ENCODE measurements at places on chromosomes 4 and X.

DNA sequence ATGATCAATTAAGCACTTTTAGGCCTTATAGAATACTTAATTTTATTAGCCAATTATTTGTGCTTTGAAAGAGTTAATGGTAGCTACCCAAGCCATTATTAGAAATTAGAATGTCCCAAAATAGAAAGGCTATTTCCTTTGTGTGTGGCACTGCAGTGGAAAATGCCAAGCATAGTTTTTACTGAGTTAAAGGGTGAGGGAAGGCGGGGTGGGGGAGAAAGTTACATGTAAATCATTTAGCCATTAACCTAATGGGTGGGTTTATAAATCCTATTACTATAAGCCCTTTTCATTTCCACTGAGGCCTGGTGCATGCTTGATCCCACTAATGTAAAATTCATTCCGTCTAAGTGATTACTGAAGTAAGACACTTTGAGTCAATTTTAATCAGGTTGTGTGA, 105.8 kb downstream of the POLA1 start:
- DNase-seq: no peak

- no peak for DNase-seq
These were observed 13.0 kb upstream of the LEF1 start for GRCh38 chr4:108181704-108182103.

DNA sequence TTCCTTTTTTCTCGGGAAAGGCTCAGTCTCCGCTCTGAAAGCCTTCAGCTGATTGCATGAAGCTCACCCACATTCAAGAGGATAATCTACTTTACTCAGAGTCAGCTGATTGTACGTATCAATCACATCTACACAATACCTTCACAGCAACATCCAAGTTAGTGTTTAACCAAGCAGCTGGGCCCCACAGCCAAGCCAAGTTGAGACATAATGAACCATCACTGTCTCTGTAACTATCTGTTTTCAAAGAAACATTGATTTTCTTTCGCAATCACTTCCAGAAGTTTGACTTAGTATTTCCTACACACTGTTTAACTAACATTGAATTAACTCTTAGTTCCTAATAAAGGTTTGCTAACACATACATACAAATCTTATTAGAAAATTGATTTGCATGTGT, 40.3 kb downstream of the RWDD4 start:
- DNase-seq: no peak

DNA sequence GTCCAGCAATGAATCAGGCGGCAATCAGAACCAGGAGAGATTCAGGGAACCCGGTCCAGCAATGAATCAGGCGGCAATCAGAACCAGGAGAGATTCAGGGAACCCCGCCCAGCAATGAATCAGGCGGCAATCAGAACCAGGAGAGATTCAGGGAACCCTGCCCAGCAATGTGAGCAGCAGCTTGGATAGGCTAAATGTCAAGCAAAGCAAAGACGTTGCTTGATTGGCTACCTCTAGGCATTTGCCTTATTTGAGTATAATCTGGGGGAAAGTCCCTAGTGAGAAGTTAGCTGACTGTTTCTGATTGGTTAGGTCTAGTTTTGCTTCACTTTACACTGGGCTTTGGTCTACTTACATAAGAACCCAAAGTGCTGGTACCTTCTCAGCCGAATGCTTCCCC, 1212.2 kb upstream of the TENM3 start:
- DNase-seq: no peak

- DNase-seq: no peak
These were observed 85.9 kb upstream of the FAM47A start for GRCh38 chrX:34218063-34218462.

DNA sequence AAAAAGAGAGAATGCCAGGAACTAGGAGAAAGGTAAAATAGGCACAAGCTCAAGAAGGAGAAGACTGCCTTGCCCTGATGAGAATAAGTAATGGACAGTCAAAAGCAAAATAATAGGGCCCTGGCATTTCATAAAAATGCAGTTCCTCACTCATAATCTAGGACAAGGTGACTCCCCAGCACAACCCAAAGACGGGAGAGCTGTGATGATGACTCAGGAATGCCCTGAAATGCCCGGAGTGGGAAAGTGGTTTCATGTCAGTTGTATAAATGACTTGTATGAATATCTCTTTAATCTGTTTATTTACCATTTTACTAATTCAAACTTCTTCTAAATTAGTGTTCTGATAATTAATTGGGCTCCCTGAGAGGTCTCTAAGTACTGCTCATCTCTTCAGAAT, 28.8 kb upstream of the SETD7 start:
- DNase-seq: no peak

DNA sequence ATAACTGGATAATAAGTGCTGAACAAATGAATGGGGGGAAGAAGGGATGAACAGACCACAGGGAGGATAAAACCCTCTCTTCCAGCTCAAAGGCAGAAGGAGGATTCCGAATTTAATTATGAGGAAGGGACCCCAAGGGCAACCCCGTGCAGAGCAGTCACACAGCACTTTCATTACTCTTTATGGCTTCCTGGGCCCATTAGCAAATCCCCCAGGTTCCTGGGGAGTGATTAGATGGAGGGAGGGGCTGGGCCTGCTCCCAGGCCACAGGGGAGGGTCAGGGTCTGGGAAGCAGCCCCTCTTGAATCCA, 67.1 kb downstream of the PPP2R2C start:
- no peak for DNase-seq

DNA sequence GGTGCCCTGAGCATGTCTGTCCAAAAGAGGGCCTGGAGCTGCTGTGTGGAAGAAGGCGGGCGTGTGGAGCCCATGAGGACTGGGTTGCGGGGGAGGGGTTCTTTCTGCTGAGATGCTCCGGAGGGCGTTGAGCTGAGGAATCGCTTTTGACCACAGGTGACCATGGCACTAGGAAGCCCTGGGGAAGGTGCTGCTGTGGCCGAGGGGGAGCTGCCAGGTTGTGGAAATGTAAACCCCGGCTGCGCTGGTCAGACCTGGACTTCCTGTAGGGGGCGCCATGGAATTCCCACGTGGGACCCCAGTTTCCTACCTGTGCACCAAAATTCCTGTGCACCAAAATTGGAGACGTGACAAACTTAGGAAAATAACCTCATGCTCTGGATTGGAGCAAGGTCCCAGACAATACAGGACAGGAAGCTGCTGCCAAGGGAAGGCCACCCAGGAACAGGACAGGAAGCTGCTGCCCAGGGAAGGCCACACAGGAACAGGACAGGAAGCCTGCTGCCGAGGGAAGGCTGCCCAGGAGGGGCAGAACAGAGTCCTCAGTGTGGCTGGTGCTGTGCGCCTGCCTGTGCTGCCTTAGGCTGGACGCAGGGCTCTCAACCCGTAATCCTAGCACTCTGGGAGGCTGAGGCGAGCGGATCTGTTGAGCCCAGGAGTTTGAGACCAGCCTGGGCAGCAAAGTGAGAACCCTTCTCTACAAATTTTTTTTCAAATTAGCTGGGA, 28.4 kb upstream of the UVSSA start:
- DNase-seq: peak; percentile 28

- DNase-seq: no peak
These were observed 178.6 kb upstream of the TBL1X start for GRCh38 chrX:9286234-9286633.

GRCh38 chr4:135267148-135267865, 1065.7 kb upstream of the PABPC4L start:
- no peak for DNase-seq

DNA sequence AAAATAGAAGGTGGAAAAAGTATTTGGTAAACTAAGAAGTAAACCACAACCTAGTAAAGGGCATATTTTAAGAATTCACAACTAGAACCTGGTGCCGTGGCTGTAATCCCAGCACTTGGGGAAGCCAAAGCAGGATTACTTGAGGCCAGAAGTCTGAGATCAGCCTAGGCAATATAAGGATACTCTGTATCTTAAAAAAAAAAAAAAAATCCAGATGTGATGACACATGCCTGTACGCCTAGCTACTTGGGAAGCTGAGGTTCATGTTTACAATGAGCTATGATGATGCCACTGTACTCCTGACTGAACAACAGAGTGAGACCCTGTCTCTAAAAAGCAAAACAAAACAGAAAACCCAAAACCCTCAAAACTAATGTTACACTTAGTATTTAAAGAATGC, 294.9 kb upstream of the ZCCHC13 start:
- DNase-seq: no peak

DNA sequence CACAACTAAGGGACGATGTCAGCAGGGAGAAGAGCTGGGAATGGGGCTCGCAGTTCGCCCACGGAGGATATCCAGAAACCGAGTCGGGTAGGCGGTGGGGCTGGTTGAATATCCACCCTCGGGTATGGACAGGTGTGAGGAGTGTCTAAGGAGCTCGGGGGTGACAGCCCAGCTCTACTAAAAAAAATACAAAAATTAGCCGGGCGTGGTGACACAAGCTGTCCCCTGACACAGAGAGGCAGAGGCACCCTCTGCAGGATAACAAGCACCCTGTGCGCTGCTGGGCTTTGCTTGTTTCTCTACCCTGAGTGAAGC, 12.2 kb upstream of the ASMTL start:
- no peak for DNase-seq

DNA sequence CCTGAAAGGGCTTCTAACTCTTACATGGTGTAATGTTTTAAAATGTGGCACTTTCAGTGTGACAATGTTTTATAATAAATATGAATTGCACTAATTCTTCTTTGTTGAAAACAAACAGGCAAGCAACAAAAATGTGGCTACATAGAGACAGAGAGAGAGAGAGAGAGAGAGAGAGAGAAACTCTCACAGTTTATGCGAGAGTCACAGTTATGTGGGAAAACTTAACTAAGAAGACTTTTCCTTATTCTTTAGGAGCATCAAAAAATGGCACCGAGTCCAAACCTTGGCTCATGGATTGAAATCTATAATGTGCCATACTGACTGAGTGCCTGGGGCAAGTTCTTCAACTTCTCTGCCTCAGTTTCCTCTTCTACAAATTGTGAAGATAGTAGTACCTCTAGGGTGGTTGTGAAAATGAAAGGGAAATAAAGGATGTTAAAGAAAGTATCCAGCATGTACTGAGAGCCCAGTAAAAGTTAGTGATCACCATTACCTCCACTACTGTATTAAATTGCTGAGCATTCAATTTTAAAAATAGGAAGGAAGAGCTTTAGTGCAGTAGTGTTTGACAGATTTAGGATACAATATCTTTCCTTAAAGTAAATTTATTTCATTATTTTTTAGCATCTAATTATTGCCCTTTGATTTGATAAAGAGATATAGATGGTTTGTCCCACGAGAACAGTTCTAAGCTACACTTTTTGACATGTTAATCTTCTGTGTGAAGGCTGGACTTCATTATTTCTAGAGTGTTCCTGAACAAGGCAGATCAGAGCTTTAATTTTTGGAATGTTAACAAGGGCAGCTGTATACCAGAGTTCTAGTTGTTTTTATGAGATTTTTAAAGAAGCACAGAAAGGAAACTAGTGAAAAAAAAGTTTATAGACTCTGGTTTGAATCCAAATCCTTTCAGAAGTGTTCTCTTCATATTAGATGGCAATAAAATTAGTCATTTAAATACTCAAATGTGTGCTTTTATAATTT, 187.5 kb upstream of the ANK2 start:
- no peak for DNase-seq

DNA sequence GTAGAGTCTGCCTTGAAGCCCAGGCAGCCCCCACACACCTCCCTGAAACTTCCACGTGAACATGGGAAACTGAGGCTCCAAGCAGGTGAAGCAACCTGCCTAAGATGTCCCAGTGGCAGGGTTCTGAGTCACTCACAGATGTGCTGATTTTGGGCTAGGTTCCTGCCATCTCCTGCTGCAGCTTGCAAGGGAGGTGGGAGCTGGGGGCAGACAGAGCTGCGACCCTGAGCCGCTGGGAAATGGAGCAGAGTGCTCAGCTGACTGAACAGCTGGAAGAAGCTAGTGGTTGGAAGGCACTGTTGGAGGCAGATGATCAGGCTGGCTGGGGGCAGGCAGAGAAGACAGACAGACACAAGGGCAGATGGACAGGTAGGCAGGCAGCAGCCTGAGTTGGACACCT, 3.6 kb upstream of the FATE1 start:
- DNase-seq: no peak

DNA sequence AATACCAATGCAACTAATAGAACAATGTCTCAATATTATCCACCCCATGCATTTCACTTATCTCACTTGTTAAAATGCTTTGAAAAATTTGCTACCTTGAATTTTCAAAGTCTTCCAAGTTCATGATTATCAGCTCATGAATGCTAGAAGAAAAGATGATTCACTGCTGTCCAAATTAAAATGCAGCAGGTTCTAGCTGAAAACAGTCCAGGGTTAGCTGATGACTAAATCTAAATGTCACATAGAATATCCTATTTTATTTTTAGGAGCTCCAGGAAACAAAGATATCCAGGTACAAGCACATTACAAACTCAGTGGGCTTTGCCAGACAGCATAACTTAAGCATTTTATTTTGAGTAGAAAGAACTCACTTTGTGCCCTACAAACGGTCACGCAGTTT, 38.0 kb upstream of the SPARCL1 start:
- no peak for DNase-seq

DNA sequence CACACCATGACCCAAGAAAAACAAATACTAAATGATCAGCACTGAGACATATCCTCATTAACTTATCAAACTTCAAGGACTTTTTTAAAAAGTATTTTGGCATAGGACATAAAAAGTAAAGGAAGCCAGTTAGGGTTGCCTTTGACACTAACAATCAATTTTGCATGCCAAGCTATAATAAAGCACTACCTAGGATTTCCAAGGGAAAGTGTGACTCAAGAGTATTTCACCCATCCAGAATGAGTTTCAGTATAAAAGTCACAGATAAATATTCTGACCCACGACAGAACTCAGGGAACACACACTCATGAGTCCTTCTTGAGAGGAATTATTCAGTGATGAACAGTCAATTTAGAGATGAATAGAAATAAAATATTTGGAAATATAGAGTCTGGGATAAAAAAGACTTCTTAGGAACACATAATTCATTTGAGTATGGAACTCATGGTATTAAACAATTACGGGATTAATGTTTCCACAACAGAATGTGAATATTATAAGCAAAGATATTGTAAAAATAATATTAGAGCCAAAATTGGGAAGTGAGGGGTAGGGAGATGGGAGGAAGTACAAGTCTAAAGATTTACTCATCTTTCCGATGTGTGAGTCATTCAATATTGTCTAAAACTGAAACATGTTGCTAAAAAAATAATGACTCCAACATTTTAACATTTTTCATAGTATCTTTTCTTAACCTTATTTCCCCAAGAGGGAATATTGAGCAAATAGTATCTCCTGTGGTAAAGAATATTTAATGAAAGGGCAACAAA, 143.5 kb upstream of the LNX1 start:
- no peak for DNase-seq

DNA sequence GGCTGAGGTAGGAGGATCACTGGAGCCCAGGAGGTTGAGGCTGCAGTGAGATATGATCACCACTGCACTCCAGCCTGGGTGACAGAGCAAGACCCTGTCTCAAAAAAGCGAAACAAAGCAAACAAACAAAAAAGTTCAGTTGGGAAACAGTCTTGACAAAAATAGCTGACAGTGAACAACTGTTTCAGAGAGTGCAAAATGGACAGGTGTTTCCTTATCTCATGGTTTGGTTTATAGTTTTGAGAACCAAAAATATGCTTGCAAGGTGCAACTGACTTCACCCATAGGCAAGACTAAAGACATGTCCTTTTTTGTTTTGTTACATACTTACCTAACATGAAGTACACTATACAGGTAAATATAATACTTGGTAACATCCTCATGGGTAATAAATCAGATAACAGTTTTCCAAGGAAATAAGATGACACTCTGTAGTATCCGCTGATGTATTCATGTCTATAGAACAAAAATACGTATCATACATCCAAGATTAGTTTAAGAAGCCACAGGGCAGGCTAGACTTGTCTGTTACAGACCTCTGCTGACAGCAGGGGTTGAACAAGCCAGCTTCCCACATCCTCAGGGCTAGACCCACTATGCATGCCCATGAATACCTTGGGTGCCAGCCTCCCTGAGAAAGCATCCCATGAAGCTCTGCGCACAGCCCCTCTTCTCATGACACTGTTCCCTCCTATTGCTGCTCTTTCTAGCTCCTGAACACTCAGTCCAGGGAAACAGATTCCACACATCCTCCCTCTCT, 59.3 kb downstream of the ABCG2 start:
- no peak for DNase-seq

Data from CD4-positive, alpha-beta memory T cell (primary cell).